Hepatocyte (in vitro differentiated cells): ENCODE measurements at places on chromosomes 6 and 20. TPM values are rescaled to one million over a fixed set of nuclear protein-coding genes. Genes with fewer than 3 reads are reported as not detected.

Gene TSPYL4
- 11.9 and 13.0 TPM in 2 replicates for polyA plus RNA-seq

Gene HNF4A
- polyA plus RNA-seq = 27.9 and 38.2 TPM in 2 replicates

Gene ENPP4
- 2.4 and 3.5 TPM in 2 replicates for polyA plus RNA-seq

Gene ATP9A
- 9.3 and 12.1 TPM in 2 replicates for polyA plus RNA-seq

Gene ANKRD66
- not detected in 2 replicates for polyA plus RNA-seq

Gene HSPA1B
- polyA plus RNA-seq = 82.1 and 111 TPM in 2 replicates

Gene SLC22A16
- polyA plus RNA-seq = not detected in 2 replicates

Gene LGSN
- 0.73 and 2.6 TPM in 2 replicates for polyA plus RNA-seq

Gene SGK2
- 8.8 and 12.5 TPM in 2 replicates for polyA plus RNA-seq

Gene VNN1
- 0.46 and 0.93 TPM in 2 replicates for polyA plus RNA-seq

Gene GNMT
- 10.4 and 16.2 TPM in 2 replicates for polyA plus RNA-seq

Gene RBPJL
- not detected in 2 replicates for polyA plus RNA-seq

Gene SCUBE3
- polyA plus RNA-seq = 10.2 and 19.6 TPM in 2 replicates

Gene MCHR2
- polyA plus RNA-seq = not detected in 2 replicates

Gene DLK2
- polyA plus RNA-seq = 1.8 and 2.1 TPM in 2 replicates

Gene COL9A3
- polyA plus RNA-seq = 68.1 and 77.0 TPM in 2 replicates

Gene SLC22A2
- 0.57 and 1.5 TPM in 2 replicates for polyA plus RNA-seq

Gene SLC22A3
- 29.6 and 34.9 TPM in 2 replicates for polyA plus RNA-seq

Gene PROKR2
- polyA plus RNA-seq = not detected in 2 replicates

Gene CEP250
- polyA plus RNA-seq = 18.5 and 23.4 TPM in 2 replicates

Gene DDAH2
- polyA plus RNA-seq = 137 and 157 TPM in 2 replicates

Gene EYS
- polyA plus RNA-seq = 0.68 and 0.80 TPM in 2 replicates

Gene B4GALT5
- polyA plus RNA-seq = 12.0 and 12.9 TPM in 2 replicates

Gene RNF144B
- 0.37 and 0.72 TPM in 2 replicates for polyA plus RNA-seq

Gene FOXA2
- 13.3 and 17.5 TPM in 2 replicates for polyA plus RNA-seq

Gene FAM229B
- polyA plus RNA-seq = 18.6 and 25.3 TPM in 2 replicates

Gene RPS21
- polyA plus RNA-seq = 444 and 460 TPM in 2 replicates

Gene SAMD3
- polyA plus RNA-seq = 0.13 and 0.81 TPM in 2 replicates

Gene ADGRG6
- polyA plus RNA-seq = 13.9 and 15.0 TPM in 2 replicates
